ENCODE measurements at places on chromosomes 2 and 18. TPM values are rescaled to one million over a fixed set of nuclear protein-coding genes. Genes with fewer than 3 reads are reported as not detected.
A peak's percentile ranks its signal among the peaks of the same experiment; 100 is the strongest.

DNA sequence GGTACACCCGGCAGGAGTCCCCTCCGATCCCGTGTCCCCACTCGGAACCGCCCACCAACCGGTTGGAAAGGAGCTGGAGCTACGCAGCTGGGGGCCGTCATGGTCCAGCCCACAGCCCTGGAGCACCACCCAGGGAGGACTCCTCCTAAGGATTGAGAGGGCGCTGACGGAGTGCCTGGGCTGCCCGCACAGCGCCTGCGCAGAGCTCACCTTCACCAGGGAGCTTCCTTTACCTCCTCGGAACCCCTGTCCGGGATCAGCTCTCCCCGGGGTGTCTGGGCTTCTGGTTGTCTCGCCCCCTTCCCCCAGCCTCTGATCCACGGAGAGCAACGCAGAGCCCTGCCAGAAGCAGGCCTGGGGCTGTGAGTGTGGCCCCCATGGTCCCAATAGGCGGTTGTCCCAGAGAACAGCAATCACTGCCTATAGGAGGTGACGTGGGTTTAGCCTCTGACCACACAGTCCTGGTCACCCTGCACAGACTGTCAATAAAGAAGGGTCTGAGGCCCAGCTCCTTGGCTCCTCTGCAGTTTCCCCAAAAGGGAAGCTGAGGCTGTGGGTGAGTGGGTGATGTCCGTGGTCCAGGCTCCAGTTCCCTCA is 14.6 kb downstream of the ALPG start:
- H3K36me3 ChIP-seq: peaks cover 5% of the 10 kb centered on the region
- peaks cover 54% of the 10 kb centered on the region for H3K27me3 ChIP-seq
- DNase-seq: no peak
- peaks cover 6% of the 10 kb centered on the region for H3K4me1 ChIP-seq

- peaks cover 14% of the 10 kb centered on the region for H3K36me3 ChIP-seq
- no peaks in the 10 kb centered on the region for H3K27me3 ChIP-seq
- no peak for DNase-seq
- peak overlapping the region; percentile 67 for H3K27ac ChIP-seq
Measured at GRCh38 chr2:45844796-45845457, 193.5 kb downstream of the PRKCE start.

DNA sequence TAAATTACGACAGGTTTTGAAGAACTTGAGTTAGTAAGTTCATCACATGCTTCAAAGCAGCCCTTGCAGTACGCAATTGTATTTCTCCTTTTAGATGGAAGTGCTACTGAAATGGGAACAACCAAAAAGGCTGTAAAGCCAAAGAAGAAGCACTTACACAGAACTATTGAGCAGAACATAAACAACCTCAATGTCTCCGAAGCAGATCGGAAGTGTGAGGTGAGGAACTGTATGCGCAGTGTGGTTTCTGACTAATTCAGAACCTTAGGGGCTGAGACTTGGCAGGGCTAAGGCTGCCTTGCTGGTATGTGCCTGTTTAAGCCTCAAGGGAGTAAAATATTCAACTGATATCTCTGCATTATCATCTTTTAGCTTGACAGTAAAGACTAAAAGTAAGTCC is 8.4 kb downstream of the NCAPH start:
- H3K36me3 ChIP-seq: peaks cover 84% of the 10 kb centered on the region
- H3K4me1 ChIP-seq: peaks cover 72% of the 10 kb centered on the region
- H3K27ac ChIP-seq: peak overlapping the region; percentile 66
- peak; percentile 60 for DNase-seq
- peak overlapping the region; percentile 45 for H3K4me3 ChIP-seq
- no peaks in the 10 kb centered on the region for H3K27me3 ChIP-seq

DNA sequence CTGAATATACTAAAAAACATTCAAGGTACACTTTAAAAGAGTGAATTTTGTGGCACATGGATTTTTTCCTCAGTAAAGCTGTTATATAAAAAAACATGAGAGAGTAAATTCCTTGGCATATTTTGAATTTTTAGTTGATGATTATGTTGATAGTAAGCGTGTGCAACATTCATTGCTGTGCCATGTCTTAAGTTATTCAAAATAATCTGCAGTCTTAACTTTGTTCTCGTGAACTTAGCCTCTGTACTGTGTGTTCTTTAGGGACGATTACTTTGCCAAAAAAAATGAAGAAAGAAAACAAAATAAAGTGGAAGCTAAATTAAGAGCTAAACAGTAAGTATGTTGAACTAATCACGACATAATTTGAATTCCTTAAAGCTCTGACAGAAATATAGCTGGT is 9.6 kb downstream of the SSB start:
- no peaks in the 10 kb centered on the region for H3K27me3 ChIP-seq
- no peak overlapping the region for H3K27ac ChIP-seq
- H3K4me1 ChIP-seq: peaks cover 5% of the 10 kb centered on the region
- DNase-seq: no peak
- no peak overlapping the region for H3K4me3 ChIP-seq
- peaks cover 61% of the 10 kb centered on the region for H3K36me3 ChIP-seq

GRCh38 chr2:159722580-159722979 is 10.3 kb downstream of the MARCHF7 start:
- H3K4me3 ChIP-seq: no peak overlapping the region
- H3K4me1 ChIP-seq: peaks cover 32% of the 10 kb centered on the region
- DNase-seq: no peak
- peaks cover 91% of the 10 kb centered on the region for H3K36me3 ChIP-seq
- H3K27me3 ChIP-seq: no peaks in the 10 kb centered on the region
- H3K27ac ChIP-seq: no peak overlapping the region

GRCh38 chr18:47756364-47757016 is 174.0 kb downstream of the SMAD2 start:
- H3K4me3 ChIP-seq: no peak overlapping the region
- peaks cover 4% of the 10 kb centered on the region for H3K4me1 ChIP-seq
- H3K36me3 ChIP-seq: no peaks in the 10 kb centered on the region
- DNase-seq: peak; percentile 31
- H3K27ac ChIP-seq: no peak overlapping the region
- H3K27me3 ChIP-seq: peaks cover 9% of the 10 kb centered on the region

- no peak overlapping the region for H3K4me3 ChIP-seq
- H3K36me3 ChIP-seq: no peaks in the 10 kb centered on the region
- peaks cover 51% of the 10 kb centered on the region for H3K4me1 ChIP-seq
- no peak for DNase-seq
Measured at GRCh38 chr2:190763100-190763499, 114.2 kb downstream of the NAB1 start.

DNA sequence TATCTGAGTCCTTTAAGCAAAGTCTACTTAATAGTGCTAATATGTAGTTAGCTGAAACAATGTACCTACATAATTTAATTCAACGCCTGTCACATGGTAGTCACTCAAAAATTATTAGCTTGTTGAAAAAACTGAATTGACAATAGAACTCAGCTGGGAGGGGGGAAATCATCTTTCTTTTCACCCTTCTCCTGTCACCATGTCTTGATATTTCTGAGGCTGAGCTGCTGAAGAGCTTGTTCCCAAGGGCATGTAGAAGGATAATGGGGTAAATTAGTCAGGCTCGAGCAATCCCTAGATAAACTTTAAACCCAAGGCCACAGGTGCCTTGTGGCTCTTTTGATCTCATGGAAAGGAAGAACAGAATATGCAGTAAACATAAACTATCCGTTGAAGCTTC is 339.6 kb upstream of the LRATD1 start:
- no peaks in the 10 kb centered on the region for H3K27me3 ChIP-seq
- H3K4me1 ChIP-seq: no peaks in the 10 kb centered on the region
- DNase-seq: no peak
- no peak overlapping the region for H3K27ac ChIP-seq
- H3K4me3 ChIP-seq: no peak overlapping the region

Gene GAREM2
- 5.9 TPM for total RNA-seq

Gene SLC23A3
- total RNA-seq: 1.9 TPM

DNA sequence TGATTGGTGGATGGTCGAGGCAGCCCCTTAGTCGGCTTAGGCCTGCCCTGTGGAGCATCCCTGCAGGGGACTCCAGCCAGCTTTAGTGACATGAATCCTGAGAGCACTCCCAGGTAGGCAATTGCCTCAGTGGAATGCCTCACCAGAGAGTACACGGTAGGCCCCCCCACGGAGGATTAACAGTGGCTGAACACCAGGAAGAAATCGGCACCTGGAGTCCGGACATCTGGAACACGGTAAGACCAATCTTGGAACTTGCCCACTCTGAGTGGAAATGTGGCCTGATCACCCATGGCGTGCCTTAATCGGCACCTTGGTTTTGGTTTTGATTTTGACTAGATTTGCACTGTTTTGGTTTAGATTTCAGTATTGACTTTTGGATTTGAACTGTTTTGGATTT is 326.2 kb upstream of the NCKAP5 start:
- H3K27ac ChIP-seq: no peak overlapping the region
- no peaks in the 10 kb centered on the region for H3K4me1 ChIP-seq
- no peak for DNase-seq
- H3K36me3 ChIP-seq: no peaks in the 10 kb centered on the region
- no peaks in the 10 kb centered on the region for H3K27me3 ChIP-seq

DNA sequence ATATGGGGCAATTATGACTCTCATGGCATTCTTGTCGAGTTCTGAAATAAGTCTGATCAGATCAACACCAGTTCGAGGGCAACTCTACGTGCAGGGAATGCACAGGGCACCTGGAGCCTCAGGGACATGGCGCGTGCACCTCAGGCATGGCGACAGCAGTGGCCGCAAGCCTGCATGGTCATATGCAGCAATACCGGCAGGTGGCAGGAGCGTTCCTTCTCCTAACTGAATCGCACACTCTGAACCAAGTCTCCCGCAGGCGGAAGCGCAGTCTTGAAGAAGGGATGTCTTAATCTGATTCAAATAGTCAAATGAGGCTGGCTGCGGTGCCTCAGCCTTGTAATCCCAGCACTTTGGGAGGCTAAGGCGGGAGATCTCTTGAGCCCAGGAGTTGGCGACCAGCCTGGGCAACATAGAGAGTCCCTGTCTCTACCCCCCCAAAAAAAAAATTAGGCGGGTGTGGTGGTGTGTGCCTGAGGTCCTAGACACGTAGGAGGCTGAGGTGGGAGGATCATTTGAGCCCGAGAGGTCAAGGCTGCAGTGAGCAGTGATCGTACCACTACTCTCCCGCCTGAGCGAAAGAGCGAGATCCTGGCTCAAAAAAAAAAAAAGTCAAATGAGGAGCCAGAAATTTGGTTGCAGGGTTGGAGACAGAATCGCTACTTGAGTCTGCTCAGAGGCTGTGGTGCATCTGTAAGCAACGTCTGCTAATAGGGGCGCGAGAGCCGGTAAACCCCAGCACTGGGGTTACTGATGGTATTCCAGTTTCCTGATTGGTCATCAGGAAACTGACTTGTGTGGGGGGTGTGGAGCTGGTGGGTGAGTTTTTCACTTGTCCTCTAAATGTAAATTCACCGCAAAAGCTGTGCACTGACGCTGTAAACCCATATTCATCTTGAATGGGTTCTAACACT is 28.8 kb downstream of the FHL2 start:
- DNase-seq: peak; percentile 78
- H3K36me3 ChIP-seq: peaks cover 3% of the 10 kb centered on the region
- peak overlapping the region; percentile 31 for H3K27ac ChIP-seq
- peaks cover 2% of the 10 kb centered on the region for H3K27me3 ChIP-seq

GRCh38 chr18:39705362-39705761 is 2139.8 kb upstream of the CELF4 start:
- H3K27ac ChIP-seq: no peak overlapping the region
- H3K4me3 ChIP-seq: no peak overlapping the region
- no peaks in the 10 kb centered on the region for H3K4me1 ChIP-seq
- H3K27me3 ChIP-seq: no peaks in the 10 kb centered on the region
- DNase-seq: no peak
